Lower leg skin (tissue), 4 donors: ENCODE measurements at places on chromosomes 11 and 22. TPM values are rescaled to one million over a fixed set of nuclear protein-coding genes. Genes with fewer than 3 reads are reported as not detected.
A peak's percentile ranks its signal among the peaks of the same experiment; 100 is the strongest.

DNA sequence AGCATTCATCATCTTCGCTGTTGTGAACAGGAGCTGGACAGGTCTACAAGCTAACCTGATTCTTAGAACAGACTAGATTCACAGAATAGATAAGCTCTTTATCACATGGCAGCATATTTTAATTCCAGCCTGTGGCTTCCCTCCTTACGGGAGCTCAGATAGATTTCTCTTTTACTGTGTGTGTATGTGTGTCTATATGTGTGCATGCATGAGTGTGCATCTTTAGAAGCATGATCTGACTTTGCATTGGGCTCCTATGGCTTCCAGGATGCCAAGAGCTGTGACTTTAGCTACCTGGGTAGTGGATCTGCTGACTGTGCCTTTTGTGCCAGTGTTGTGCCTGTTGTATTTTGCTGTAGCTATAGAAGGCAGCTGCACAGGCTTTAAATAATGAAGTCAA is 44.3 kb downstream of the ZNRF3 start:
- DNase-seq = no peak

DNA sequence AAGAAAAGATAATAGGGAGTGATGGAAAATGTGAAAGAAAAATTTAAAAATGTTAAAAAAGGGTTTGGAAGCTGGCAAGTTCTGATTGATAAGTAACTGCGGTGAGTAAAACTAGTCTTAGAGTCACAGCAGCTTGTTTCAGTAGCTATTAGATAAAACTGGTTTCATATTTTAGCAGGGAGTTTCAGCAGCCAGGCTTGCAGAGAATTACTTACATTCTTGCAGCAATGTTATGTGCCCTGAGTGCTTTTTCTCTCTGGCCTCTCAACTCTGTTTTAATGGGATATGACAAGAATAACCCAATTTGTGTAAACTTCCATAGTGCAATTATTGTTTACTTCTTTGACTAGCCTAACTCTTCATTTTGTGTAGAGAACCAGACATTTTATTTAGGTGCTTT is 33.6 kb downstream of the PPME1 start:
- no peak for DNase-seq

DNA sequence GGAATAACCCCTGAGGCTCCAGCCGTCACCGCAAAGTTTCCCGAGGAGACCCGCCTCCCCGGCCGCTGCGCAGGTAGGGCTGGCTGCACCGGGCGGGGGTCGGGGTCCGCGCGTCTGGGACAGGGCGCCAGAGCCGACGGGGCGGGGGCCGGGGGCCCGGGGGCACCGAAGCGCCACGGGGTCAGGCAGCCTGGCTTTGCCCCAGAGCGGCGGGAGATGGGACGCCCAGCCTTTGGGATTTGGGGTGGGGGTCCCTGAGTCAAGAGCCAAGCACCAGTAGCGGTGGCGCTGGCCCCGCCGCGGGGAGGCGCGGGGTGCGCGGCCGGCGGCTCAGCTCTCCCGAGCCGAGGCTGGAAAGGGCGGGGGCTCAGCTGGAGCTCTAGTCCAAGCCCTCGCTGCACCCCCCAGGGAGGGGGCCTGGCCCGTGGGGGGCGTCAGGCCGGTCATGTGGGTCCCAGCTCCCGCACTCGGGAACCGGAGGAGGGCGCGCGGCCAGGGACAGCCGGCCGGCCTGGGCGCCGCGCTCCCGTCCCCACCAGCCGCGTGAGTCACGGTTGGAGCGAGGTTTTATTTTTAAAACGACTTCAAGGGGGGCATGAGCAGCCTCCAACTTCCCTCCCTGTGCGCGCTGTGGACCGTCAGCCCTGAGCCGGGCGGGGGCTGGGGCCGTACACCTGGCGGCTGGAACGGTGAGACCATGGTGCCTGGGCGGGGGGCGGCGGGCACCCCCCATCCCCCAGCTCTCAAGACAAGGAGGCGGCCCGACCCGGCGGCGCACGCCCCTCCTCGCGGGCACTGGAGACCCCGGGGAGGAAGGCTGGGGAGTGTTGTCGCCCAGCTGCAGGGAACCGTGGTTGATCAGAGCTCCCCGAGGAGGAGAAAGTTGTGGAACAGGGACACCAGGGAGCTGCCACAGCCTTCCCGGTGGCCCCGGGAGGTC is 626 bp downstream of the FLRT1 start:
- DNase-seq = no peak

The CDC42EP2 gene
- 2.5 TPM for total RNA-seq

The NEFH gene
- total RNA-seq = 3.0 TPM

DNA sequence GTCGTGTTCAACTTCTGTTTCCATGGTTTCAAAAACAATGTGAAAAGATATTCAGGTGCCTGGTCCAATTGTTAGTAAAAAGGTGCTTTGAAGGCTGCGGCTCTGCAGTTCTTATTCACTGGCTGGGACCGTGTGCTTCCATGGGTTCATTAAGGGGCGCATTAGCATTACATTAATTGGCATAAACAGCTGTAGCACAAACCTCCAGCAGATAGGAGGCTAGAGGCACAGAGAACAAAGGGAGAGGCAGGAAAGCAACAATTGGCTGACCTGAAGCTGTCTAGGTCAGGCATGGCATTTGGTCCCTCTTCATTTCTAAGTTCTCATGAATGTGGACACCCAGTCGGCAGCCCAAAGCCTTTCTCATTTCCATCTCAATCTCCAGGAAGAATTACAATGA is 16.6 kb downstream of the PAK1 start:
- DNase-seq = no peak

DNA sequence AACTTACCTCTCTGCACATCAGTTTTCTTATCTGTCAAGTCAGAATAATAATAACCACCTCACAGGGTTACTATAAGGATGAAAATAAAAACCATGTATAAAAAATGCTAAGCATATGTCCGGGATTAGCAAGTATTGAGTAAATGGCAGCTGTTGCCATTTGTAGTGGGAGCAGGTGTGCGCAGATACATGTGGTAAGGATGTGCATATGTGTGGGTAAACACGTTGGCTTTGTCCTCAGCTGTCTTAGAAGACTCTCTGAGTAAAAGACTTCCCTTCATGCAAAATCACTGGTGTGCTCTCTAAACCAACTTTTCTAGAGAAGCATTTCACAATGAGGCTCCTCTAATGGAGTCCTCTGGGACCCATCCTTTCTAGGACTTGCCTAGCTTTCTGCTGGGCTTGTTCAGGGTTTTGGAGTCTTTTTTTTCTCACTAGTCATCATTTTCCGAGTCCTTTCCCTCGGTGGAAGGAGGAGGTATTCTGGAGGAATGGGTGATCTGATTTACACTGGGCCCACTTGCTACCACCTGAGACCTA is 62.4 kb downstream of the NELL1 start:
- DNase-seq = no peak

DNA sequence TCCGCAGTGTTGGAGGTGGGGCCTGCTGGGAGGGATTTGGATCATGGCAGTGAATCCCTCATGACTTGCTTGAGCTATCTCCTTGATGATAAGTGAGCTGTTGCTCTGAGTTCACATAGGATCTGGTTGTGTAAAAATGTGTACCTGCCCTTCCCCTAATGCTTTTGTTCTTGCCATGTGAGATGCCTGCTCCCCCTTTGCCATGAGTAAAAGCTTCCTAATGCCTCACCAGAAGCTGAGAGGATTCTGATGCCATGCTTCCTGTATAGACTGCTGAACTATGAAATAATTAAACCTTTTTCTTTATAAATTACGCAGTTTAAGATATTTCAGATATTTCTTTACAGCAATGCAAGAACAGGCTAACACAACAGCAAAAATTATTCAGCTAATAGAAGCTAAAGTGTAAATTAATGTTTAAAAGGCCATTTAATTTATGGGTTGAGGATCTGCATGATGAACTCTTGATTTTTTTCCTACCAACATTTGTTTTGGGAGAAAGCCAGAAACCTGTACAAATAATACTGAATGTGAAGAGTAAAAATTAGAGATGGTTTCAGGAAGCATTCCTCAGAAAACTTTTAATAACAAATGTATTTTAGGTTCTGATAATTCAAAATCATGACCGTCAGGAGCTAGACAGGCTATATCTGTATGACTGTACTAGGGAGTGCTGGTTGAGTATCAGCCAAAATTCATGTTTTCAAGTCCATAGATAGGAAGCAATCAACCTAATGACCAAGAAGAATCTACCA is 177.5 kb upstream of the GRIA4 start:
- DNase-seq = no peak

- no peak for DNase-seq
These were observed 24.4 kb downstream of the GPR83 start for GRCh38 chr11:94376841-94377240.

DNA sequence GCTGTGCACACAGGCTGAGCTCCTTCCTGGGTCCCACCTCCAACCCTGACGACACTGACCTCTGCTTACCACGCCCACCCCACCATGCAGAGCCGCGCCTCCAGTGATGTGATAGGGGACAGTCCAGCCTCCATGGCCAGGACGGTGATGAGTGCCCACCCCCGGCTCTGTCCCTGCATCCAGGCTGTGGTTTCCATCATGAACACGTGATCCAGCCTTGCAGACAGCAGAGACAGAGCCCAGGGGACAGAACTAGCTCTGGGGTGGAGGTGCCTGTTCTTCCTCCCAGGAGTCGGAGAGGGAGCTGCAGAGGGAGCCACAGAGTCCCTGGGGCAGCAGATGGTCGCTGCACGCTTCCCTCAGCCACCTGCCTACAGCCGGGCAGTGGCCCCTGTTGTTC is 42.6 kb upstream of the IGSF9B start:
- no peak for DNase-seq

The HBB gene
- total RNA-seq = 18.5 TPM

DNA sequence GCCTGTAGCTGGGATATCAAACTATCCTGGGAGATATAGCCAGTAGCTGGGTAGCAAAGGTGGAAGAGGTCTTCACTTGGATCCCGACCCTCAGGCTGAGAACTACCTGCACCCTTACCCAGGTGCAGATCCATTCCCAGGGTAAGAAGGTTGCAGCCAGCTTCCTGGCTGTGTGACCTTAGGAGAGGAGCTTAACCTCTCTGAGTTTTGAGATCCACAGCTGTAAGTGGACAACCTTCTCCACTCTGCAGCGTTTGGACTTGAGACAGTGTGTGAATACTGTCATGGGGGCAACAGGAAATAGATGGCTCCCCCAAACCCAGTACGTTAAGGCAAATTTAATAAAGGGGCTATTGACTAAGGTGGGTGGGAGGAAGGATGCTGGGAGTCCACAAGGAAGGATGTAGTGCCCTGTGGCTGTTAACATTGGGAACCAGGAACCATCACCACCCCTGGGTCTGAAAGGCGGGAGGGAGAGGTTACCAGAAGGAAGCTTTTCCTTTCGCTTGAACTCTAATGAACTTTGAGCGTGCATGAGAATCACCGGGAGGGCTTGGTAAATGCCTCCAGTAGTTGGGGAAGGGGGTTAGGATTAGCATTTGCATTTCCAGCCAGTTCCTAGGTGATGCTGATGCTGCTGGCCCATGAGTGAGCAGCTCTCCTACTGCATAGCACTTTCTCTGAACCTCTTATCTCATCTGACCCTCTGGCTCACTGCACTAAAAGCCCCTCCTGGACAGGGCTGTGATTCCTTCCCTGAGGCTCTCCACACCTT is 24.4 kb downstream of the SGSM1 start:
- DNase-seq = no peak

The MMP13 gene
- 2.7 TPM for total RNA-seq

The ANO9 gene
- total RNA-seq = 116 TPM

The VPREB1 gene
- not detected for total RNA-seq

The ABCC8 gene
- 0.26 TPM for total RNA-seq

DNA sequence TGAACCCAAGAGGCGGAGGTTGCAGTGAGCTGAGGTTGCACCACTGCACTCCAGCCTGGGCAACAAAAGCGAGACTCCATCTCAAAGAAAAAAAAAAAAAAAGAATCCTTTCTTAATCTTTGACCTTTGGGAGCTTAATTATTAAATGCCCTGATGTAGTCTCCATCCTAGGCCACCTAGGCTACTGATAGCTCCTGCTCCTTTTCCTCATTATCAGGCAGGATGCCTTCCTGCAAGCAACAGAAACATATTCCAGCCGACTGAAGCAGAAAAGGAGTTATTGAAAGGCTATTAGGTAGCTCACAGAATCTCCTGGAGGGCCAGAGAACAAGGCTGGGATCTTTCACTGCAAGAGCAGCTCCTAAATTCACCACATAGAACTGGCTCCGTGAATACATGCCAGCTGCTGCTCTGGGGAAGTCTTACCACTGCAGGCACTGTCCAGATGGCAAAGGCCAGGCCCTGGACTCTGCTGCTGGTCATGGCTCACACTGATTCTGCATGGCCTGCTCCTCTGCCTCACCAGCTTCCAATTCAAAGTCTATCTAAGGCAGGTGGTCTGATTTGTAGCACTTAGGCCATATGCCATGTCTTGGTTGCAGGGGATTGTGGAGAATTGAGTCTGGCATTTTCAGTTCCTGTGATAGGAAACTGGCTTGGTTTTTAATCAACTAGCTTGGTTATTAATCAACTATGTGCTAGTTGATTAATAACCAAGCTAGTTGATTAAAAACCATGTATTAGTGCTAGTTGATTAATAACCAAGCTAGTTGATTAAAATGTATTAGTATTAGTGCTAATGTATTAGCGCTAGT is 26.0 kb upstream of the POLD3 start:
- DNase-seq = no peak

DNA sequence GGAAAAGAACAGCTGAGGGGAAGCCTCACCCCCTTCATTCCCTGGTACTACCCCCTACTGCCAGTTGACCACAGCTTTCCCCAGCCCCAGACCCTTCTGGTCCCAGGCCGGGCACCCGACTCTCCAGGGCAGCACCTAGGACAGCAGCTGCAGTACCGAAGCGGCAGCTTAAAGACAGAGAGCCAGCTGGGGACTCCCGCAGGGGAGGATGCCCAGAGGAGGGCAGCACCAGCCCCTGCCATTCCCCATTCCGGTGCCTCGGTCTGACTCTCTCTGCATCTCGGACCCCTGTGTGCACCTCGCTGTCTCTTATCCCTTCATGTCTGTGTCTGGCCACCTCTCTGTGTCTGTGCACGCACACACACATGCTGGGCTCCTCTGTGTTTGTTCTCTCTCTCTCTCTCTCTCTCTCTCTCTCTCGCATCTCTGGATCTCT is 9.4 kb downstream of the IGSF9B start:
- DNase-seq = no peak

- peak; percentile 71 for DNase-seq
These were observed 37.1 kb upstream of the CARS1 start for GRCh38 chr11:3094223-3094824.

DNA sequence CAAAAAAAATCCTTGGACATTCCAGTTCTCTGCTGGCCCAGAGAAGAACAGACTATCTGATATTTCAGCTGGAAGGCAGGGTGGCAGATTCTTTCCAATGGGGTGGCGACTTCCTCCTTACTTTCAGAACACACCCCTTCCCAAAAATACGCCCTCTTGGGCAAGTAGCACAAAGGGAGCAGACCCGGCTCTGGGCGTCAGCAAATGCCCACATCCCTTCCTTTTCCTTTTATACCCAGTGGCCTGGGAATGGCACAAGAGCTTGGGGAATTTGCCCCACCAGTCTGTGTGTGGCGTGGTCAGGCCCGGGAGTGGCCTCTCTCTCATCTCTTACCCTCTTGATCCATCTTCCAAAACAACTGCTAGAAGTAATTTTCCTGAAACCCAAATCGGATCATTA is 33.0 kb upstream of the NUP160 start:
- peak; percentile 42 for DNase-seq

DNA sequence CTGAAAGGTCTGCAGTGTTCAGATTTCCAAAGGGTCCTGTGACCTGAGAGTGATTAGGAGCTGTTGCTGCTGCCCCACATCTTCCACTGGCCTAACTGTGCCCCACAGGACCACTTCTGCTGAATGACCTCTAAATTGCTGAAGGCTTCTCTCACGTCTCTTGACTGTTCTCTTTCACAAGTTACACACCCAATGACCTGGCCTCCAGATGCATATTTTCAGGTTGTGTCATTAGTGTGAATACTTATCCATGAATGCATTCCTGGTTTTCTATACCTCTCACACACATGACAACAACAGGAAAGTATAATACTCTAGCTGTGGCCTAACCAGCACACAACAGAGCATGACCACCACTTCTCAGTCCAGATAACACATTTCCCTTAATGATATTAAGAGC is 15.4 kb downstream of the PRR14L start:
- no peak for DNase-seq
